ENCODE measurements at places on chromosomes 12 and 14.
A peak's percentile ranks its signal among the peaks of the same experiment; 100 is the strongest.

GRCh38 chr14:68800390-68800789 is 7.5 kb upstream of the ZFP36L1 start:
- DNase-seq = no peak

DNA sequence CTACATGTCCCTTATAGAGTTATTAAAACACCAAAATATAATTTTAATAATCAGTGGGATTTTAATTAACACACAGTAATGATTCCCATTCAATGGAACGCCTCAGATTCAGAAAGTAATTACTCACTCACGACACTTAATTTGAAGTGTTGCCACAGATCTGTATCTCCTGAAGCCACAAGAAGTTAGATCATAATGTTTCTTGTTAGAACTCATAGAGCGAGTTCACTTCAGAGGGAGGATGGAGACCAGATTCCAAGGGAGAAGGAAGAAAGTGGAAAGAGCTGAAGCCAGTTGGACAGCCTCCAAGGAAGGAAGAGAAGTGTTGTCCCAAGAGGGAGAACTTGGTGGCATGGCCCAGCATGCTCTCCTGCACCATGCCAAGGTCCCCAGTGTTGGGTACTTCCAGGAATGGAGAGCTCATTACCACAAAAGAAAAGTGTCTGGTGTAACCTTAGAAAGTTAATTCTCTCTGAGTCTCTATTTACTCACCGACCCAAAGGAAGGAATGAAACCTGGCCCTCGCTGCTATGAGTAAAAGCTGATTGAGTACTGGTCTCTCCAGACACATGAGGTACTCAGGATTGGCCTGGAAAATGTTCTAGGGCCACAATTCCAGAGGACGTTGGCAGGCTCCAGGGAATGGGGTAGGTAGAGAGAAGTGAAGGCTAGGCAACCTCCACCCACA is 305.4 kb downstream of the BCL11B start:
- DNase-seq = no peak

DNA sequence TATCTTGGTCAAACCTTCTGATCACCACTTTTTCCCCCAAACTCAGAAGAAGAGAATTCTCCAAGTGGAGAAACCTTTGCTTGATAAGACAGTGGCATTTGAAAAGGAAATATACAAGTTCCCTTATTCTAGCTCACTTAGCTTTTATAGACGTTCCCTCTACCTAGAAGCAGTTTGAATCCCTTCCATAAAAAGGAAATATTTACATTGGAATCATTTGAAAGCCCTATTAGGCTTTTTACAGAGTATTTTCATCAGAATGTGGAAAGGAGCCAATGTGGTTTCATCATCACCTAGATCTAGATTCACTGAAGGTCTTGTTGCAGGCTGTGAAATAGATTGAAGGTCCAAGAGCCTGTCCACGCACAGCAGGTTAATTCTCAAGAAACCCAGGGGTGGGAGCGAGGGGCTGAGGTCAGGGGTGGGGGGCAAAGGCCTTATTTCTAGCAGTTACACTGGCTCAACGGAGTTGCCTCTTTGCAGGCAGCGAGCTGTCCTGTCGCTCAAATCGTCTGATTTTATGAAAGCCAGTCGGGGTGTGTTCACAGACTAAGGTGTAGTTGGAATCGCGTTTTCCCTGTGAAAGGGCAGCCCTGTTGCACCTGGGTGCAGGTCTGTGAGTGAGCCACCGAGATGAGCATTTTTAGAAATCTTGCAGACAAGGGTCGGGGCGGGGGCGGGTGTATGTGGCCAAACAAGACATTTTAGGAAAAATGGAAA is 45.6 kb downstream of the AACS start:
- DNase-seq = no peak

- no peak for DNase-seq
Measured at GRCh38 chr12:102478405-102479098, 1.8 kb downstream of the IGF1 start.

GRCh38 chr12:106137530-106138356 is 1.0 kb downstream of the NUAK1 start:
- peak; percentile 76 for DNase-seq

- DNase-seq = no peak
Measured at GRCh38 chr12:26627335-26627734, 205.7 kb downstream of the ITPR2 start.
